Adrenal gland (tissue), 19 donors: ENCODE measurements at places on chromosomes 13 and 19. TPM values are rescaled to one million over a fixed set of nuclear protein-coding genes. Genes with fewer than 3 reads are reported as not detected.

Gene CERS1
- not detected for total RNA-seq

Gene STX10
- total RNA-seq: 70.5 TPM

Gene MCEMP1
- 0.75 TPM for total RNA-seq

Gene SYMPK
- total RNA-seq: 64.8 TPM

Gene FUT3
- total RNA-seq: not detected

Gene KIR3DL2
- total RNA-seq: not detected

DNA sequence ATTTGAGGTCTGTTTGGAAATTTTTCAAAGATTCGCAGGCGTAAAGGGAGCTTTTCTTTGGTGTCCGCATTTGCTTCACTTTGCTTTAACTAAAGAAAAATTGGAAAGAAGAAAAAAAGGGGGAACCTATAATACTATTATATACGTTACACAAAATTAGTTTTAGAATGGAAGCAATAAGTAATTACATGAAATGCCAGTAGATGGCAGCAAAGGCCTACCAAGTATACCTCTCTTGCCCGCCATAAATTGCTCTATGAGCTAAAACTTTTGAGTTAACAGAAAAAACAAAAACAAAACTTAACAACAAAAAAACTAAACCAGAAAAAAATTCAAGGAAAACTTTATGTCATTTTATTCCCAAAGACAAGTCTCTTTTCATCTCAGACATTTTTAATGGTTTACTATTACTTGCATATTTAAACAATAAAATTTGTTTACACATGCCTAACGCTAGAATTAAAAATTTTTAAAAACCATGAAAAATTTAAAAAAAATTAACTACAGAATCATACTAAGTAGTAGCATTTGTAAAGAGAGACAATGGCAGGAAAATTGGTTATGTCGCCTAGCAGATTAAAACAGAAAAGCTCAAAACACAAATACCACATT lies 271.4 kb downstream of the NALCN start:
- H3K36me3 ChIP-seq: no peaks in the 10 kb centered on the region
- no peak for DNase-seq
- H3K4me1 ChIP-seq: no peaks in the 10 kb centered on the region

- H3K4me3 ChIP-seq: no peak overlapping the region
- H3K27me3 ChIP-seq: no peaks in the 10 kb centered on the region
- no peak overlapping the region for H3K27ac ChIP-seq
- no peaks in the 10 kb centered on the region for H3K4me1 ChIP-seq
- no peak for DNase-seq
Observed at GRCh38 chr13:101686003-101686402, 233.5 kb downstream of the ITGBL1 start.

DNA sequence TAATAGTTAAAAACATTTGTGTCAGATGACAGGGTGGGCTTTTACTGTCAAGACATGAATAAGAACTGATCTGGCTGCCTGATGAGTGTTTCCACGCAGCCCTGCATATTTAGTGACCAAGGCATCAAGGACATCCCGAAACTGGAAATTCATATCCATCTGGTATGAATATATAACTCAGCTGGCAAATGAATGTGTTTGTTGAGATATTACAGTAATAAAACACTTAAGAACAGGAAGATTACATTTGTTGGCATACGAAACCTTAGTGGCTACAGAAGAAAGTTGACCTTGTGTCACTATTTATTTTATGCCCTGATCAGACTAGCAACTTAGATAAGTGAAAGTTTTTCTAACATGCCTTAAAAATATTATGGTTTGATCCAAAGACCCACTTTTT lies 32.8 kb downstream of the RAP2A start:
- no peak overlapping the region for H3K27ac ChIP-seq
- H3K4me3 ChIP-seq: no peak overlapping the region
- DNase-seq: no peak
- no peaks in the 10 kb centered on the region for H3K36me3 ChIP-seq

- H3K27me3 ChIP-seq: no peaks in the 10 kb centered on the region
- DNase-seq: no peak
- H3K36me3 ChIP-seq: no peaks in the 10 kb centered on the region
- no peak overlapping the region for H3K4me3 ChIP-seq
- no peaks in the 10 kb centered on the region for H3K4me1 ChIP-seq
Observed at GRCh38 chr19:50496189-50497021, 14.6 kb downstream of the JOSD2 start.

DNA sequence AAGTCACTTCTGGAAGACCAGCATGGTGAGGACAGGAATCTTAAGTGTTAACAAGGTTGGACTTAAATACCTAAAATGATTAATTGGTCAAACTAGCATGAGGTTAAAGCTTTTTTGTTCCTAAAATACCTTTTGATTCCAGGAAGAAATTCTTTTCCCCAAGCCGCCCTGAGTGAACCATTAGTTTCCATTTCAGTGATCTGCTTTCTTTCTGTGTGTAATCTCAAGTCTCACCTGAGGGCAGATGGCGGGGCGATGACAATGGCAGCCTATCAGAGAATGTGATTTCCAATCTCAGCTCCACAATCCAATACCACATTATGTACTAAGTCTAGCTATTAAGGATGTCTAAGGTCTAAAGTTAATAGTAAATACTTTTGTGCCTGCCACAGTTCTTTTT lies 390.9 kb upstream of the SGCG start:
- no peaks in the 10 kb centered on the region for H3K36me3 ChIP-seq
- no peaks in the 10 kb centered on the region for H3K4me1 ChIP-seq
- no peak overlapping the region for H3K4me3 ChIP-seq
- no peak overlapping the region for H3K27ac ChIP-seq
- peaks cover 16% of the 10 kb centered on the region for H3K27me3 ChIP-seq

DNA sequence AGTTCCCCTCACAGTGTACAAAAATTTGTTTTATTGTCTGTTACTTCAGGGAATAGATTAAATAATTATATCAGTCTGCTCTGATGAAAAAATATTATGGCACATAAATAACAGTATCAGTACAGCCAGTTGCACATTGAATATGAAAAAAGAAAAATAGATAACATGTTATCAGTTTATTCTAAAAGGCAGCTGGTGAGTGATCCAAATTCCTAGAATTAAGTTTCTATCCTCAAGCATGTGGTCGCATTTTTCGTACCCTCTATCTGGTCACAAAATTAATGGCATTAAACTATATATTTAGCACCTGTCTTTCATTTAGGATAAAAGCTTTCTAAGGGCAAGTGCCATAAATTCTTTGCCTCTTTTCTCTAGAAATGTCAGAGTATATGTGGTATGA lies 944.8 kb upstream of the PCDH9 start:
- H3K4me1 ChIP-seq: no peaks in the 10 kb centered on the region
- no peaks in the 10 kb centered on the region for H3K36me3 ChIP-seq
- H3K27ac ChIP-seq: no peak overlapping the region
- no peaks in the 10 kb centered on the region for H3K27me3 ChIP-seq
- no peak overlapping the region for H3K4me3 ChIP-seq
- no peak for DNase-seq

- no peaks in the 10 kb centered on the region for H3K27me3 ChIP-seq
- no peak overlapping the region for H3K27ac ChIP-seq
- H3K4me1 ChIP-seq: no peaks in the 10 kb centered on the region
- DNase-seq: no peak
Observed at GRCh38 chr13:70051531-70051930, 56.1 kb upstream of the ATXN8OS start.

DNA sequence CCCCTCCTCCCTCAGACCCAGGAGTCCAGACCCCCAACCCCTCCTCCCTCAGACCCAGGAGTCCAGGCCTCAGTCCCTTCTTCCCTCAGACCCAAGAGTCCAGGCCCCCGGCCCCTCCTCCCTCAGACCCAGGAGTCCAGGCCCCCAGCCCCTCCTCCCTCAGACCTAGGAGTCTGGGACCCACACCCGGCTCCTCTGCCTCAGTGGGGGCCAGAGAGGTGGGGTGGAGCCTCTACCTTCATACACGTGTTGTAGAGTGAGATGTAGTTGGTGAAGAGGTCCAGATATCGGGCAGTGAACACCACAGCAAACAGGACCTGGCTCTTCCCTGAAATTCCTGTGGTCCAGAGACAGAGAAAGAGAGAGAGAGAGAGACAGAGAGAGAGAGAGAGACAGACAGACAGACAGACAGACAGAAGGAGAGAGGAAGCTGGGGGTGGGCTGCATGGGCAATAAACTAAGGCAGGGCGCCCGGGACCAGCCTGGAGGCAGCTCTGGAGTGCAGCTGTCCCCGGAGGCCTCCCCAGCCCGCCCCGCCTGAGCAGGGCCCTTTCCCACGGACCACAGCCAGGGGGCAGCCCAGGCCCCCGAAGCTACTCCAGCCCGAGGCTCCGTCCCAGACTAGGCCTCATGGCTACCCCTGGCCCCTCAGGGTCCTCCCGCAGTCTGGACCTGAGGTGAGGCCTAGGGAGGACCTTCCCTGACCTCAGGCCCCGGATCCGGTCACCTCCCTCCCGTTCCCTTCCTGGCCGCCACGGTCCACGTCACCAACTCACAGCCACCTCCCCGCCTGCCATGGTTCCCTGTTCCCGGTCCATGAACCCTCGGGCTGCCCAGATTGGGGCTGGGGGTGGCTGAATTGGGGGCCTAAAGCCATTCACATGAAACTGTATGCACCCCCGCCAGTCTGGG lies 907 bp downstream of the KDELR1 start:
- no peaks in the 10 kb centered on the region for H3K4me1 ChIP-seq
- H3K27me3 ChIP-seq: peaks cover 22% of the 10 kb centered on the region
- H3K4me3 ChIP-seq: peak overlapping the region; percentile 100
- H3K27ac ChIP-seq: peak overlapping the region; percentile 89
- DNase-seq: peak; percentile 76
- no peaks in the 10 kb centered on the region for H3K36me3 ChIP-seq

GRCh38 chr13:94464771-94465170 lies 14.7 kb downstream of the DCT start:
- no peaks in the 10 kb centered on the region for H3K27me3 ChIP-seq
- no peak overlapping the region for H3K27ac ChIP-seq
- no peak overlapping the region for H3K4me3 ChIP-seq
- DNase-seq: no peak
- no peaks in the 10 kb centered on the region for H3K36me3 ChIP-seq
- no peaks in the 10 kb centered on the region for H3K4me1 ChIP-seq

DNA sequence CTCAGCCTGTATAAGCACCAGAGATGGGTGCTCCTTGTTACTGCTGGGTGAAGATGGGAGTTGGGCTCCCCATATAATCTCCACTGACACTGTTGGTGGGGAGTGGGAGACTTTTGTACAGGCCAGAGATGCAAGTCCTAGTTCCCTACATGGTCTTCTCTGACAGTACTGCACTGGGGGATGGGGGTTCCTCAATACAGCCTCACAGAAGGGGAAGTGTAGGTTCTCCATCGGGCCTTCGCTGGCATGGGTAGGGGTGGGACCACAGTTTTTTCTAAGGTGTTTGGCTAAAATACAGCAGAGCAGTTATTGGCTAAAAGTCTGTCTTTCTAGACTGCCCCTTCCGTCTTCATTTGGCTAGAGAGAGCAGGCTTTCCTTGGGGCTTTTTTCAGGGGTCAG lies 167.2 kb upstream of the SERP2 start:
- no peaks in the 10 kb centered on the region for H3K36me3 ChIP-seq
- no peaks in the 10 kb centered on the region for H3K4me1 ChIP-seq
- DNase-seq: no peak
- no peak overlapping the region for H3K4me3 ChIP-seq

DNA sequence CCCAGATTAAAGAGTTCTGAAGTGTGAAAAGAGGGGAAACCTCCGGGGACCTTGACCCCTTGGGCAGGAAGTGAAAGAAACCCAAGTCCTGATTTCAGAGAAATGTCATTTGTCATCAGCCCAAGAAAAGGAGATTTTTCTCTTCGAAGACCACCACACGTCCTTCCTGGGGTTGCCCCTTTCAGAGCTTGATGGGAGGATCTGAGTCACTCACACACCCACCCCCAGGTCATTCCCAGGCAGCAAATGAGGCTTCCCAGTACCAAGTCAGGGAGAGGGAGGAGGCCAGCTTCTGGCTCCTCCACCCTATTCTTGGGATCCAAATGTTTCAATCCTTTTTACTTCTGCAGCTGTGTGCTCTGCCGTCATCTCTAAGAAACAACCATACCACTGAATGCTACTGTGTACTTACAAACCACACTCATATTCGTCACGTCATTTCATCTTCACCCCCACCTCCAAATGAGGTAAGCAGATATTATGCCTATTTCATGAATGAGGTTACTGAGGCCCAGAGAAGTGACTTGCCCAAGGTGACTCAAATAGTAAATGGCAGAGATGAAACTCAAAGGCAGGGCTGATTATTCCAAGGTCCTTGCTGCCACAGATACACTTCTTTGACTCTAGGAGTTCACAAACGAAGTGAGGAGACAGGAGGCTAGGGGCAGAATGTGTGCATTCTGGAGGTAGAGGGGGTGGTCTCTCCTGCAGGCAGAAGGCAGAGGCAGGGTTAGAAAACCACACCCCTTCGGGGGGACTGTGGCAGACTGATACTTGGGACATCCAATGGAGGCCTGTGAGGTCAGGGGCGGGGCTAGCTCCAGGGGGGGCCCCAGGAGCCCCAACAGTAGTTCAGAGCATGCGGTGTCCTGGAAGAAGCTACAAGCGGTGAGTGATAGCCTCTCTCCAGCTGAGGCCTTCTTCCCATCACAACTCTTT lies 5.0 kb upstream of the KMT2B start:
- no peak overlapping the region for H3K4me3 ChIP-seq
- H3K27ac ChIP-seq: no peak overlapping the region
- H3K4me1 ChIP-seq: peaks cover 10% of the 10 kb centered on the region
- no peaks in the 10 kb centered on the region for H3K27me3 ChIP-seq
- no peaks in the 10 kb centered on the region for H3K36me3 ChIP-seq
- DNase-seq: no peak

DNA sequence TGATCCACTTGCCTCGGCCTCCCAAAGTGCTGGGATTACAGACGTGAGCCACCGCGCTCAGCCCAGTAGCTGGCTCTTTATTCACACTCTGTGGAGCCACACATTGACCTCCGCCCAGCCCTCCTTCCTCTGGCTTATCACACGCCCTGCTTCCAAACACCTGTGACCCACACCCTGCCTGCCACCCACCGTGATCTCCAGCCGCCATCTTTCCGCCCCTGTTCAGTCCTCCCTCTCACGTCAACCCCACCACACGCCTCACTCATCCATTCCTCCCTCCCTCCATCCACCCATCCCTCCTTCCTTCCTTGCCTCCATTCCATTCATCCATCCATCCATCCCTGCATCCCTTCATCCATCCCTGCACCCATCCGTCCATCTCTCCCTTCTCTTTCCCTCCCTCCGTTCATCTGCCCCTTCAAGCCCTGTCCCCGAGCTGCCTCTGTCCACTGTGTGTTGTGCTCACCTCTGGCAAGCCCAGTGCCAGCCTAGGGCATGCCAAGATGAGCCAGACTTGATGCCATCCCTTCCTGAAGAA lies 17.6 kb downstream of the ZNF296 start:
- H3K4me3 ChIP-seq: no peak overlapping the region
- no peaks in the 10 kb centered on the region for H3K4me1 ChIP-seq
- no peak overlapping the region for H3K27ac ChIP-seq
- no peak for DNase-seq
- H3K36me3 ChIP-seq: peaks cover 96% of the 10 kb centered on the region

- no peak for DNase-seq
- H3K36me3 ChIP-seq: peaks cover 13% of the 10 kb centered on the region
- no peaks in the 10 kb centered on the region for H3K27me3 ChIP-seq
Observed at GRCh38 chr19:48239120-48239519, 16.6 kb downstream of the CARD8 start.

DNA sequence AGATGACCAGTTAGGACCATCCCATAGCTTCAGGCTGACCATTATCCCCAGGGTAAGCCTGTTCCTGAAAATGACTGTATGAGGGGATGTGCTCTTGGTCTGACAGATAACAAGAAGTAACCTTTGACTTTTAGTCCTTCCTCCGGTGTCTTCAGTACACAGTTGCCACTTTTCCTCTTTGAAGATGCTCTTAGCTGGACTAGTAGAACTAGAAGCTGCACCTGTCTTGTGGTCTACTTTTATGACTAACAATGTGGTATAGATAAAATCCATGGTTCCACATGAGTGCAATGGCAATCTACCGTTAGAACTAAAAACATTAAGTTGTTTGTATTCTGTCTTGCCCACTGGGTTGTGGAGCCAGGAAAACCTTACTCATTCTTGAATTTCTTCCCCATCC lies 5.9 kb upstream of the RUBCNL start:
- H3K27ac ChIP-seq: no peak overlapping the region
- H3K4me3 ChIP-seq: no peak overlapping the region
- no peaks in the 10 kb centered on the region for H3K27me3 ChIP-seq
- no peaks in the 10 kb centered on the region for H3K36me3 ChIP-seq
